ENCODE measurements at places on chromosomes 11 and 22. TPM values are rescaled to one million over a fixed set of nuclear protein-coding genes. Genes with fewer than 3 reads are reported as not detected.

- DNase-seq = peak; percentile 88
These were observed 32.2 kb downstream of the ARAP1 start for GRCh38 chr11:72720047-72720446.

PDXP gene
- 5.0 TPM for total RNA-seq

GRCh38 chr11:7457211-7457610, 28.1 kb upstream of the OLFML1 start:
- no peak for DNase-seq

C11orf65 gene
- 1.1 TPM for total RNA-seq

DNA sequence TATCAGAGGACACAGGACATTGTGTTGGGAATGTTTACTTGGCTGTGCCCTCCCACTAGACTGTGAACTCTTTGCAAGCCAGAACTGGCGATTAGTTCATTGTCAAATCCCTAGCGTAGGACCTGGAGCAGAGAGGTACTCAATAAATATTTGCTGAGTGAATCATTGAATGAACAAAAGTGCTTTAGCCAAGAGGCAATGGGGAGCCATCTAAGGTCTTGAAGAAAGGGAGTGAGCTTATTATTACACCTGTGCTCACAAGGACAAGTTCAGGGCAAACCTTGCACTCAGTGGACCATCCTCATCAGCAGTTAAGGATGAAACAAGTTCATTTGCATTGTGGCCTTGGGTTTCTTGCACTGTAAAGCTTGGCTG, 1.1 kb upstream of the RASSF10 start:
- DNase-seq = peak; percentile 52

GRCh38 chr22:40660730-40661129, 18.6 kb upstream of the MCHR1 start:
- DNase-seq = no peak

- peak; percentile 82 for DNase-seq
These were observed 8.1 kb downstream of the PRR33 start for GRCh38 chr11:1883346-1884302.
